ENCODE measurements at places on chromosomes 3 and 15.

DNA sequence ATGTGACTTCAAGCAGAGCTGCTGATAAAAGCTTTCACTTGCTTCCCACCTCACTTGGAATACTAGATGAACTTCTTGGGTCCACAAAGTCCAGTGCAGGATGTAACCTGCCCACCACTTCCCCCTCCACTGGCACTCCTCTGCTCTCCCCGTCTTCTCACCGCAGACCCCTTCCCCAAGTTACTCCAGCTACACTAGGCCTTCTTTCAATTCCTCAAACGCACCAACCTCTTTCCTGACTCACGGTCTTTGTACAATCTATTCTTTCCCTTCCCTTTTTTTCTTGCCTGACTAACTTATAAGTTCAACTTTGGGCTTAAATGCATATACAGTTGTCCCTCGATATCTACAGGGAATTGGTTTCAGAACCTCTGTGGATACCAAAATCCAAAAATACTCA lies 5.2 kb upstream of the ATP13A3 start:
- DNase-seq = no peak

DNA sequence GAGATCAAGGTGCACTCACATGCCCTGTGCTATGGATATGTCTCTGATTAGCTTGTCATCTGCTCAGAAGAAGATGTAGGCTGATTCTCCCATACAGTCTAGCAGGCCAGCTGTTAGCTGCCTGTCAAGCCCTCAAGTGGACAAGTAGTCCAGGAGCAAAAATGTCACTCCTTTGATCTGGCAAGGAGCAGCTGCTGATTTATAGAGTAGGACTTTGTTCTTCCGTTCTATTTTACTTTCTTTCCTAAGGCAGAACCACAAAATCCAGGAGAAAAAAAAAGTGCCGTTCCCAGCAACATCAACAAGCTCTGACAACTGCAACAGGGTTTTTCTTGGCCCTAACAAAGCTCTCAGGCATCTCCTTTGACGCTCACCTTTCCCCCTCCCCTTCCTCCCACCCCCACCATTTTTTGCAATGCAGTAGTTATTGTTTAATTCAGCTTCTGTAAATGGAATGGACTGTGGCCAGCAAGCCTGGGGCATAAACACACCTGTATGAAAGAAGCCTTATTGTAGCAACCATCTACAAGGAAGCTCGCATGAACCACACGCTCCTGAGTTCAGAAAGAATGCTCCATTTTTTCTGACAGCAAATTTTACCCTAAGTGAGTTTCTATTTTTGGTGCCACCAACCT lies 196.3 kb downstream of the MEIS2 start:
- DNase-seq = no peak

GRCh38 chr3:140403079-140403478 lies 274.8 kb upstream of the TRIM42 start:
- DNase-seq = no peak

DNA sequence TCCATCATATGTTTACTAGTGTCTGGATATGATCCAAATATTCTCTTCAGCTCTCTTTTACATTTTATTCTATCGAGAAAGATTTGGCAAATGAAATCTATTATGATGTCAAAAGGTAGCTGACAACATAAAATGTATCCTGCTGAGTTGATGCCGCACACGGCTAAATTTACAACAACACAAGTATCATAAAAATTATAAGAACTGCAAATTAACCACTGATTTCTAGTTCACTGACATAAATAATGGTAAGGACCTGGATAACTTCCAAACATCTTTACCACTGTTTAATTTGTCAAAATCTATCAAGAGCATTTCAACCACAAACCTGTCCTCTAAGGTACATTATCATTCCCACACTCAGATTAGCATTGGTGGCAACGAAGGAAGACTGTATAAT lies 244.5 kb downstream of the FOXP1 start:
- DNase-seq = no peak

- no peak for DNase-seq
Measured at GRCh38 chr3:195462308-195462610, 19.4 kb upstream of the ACAP2 start.

DNA sequence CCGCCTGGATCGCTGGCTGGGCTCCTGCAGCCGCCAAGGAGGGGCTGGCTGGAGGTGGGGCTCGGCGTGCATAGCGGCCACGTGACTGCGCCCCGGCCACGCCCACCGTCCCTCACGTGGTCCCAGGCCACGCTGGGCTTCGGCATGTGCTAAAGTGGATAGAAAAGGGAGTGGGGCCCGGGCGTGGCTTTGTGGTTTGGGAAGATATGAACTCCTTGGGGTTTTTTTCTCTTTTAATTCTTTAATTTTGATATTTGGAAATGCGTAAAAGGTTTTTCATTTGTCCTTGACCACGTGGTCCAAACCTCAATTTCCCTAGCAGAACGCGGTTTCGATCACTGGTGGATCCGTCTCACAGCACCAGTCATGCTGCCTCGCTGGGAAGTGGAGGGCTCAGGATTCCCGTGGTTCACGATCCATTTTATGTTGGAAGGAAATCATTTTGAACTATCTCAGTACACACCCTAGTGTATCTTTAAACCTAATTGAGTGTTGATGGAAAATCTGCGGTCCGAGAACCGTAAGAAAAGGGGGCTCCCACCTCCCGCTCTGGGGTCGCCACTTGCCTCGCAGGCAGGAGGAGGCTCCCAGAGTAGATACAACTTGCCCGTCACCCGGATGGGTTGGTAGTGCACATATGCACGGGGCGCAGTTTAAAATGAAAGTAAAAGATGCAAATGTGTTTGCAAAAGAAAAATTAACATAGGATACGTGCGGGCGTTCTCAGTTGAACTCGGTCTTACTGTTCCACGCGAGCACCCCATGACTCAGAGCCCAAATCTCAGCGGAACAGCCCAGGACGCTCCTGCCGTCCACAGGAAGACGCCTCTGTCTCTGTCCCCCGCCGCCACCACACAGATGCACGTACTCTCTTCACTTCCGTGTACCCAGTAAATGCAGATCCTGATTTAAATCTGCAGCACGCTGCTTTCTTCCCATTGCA lies 141.9 kb downstream of the PGPEP1L start:
- peak; percentile 81 for DNase-seq

- no peak for DNase-seq
Measured at GRCh38 chr15:73569361-73569760, 63.8 kb downstream of the NPTN start.

DNA sequence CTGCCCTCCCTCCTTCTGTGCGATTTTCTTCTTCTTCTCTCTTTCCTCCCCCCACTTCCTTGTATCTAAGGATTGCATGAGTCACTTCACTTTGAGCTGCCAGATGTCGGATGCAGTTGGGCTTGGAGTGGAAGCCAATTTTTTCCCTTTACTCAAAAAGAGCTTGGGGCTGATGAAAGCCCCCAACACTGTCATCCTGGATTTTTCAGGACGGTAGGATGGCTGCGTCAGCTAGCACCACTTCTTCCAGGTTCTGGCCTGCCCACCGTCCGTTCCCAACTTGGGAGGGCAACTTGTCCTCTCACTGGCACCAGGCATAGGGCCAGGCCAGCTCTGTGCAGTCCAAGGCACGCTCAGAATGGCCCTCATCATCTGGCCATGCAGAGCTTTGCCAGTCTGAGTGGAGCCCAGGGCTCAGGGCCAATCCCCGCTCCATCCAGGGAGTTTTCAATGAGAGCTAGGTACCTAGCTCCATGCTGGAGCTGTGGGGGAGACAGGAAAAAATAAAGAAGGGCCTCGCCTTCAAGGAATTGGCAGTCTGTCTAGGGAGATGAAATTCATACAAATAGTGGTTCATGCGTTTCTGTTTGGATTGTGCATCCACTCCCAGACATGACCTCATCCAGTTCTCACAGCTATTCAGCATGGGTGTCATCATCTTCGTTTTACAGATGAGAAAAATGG lies 47.7 kb upstream of the INSYN1 start:
- no peak for DNase-seq

GRCh38 chr15:55270291-55270690 lies 19.3 kb downstream of the RAB27A start:
- no peak for DNase-seq

GRCh38 chr3:72496051-72496670 lies 352.1 kb downstream of the SHQ1 start:
- DNase-seq = no peak

- peak; percentile 42 for DNase-seq
Measured at GRCh38 chr15:77440378-77440999, 19.8 kb downstream of the HMG20A start.

GRCh38 chr15:85947021-85947420 lies 132.7 kb upstream of the AGBL1 start:
- no peak for DNase-seq

GRCh38 chr3:188305220-188305619 lies 151.3 kb downstream of the LPP start:
- DNase-seq = no peak

DNA sequence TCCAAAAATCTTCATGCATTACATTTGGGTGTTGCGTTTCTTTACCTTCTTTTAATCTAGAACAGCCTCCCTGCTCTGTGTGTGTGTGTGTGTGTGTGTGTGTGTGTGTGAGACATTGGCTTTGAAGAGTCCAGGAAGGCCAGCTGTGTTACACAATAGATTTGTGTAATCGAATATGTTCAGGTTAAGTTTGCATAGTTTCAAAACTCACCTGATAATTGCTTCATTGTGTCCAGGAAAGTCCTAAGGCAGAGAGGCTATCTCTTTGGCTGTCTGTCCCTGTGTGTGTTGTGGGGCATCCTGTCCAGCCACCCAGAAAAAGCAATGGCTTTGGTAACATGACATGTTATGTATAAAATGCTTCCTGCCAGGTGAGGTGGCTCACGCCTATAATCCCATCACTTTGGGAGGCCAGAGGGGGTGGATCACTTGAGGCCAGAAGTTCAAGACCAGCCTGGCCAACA lies 37.5 kb downstream of the ZNF710 start:
- no peak for DNase-seq

DNA sequence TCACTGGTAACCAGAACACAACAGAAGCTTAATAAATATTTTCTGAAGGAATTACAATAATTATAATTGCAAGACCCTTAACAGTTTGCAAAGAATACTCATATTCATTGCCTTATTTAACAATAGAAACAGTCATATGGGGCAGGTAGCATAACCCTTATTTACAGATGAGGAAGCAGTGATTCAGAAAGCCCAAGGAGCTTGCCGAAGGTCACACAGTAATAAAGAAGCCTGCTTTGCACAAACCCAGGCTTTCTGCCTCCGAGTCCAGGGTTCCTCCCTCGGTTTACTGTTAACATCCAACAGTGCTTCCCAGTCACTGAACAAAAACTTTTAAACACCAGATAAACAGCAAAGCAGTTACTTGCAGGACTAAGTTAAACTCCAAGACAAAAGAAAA lies 35.3 kb downstream of the SRGAP3 start:
- no peak for DNase-seq

DNA sequence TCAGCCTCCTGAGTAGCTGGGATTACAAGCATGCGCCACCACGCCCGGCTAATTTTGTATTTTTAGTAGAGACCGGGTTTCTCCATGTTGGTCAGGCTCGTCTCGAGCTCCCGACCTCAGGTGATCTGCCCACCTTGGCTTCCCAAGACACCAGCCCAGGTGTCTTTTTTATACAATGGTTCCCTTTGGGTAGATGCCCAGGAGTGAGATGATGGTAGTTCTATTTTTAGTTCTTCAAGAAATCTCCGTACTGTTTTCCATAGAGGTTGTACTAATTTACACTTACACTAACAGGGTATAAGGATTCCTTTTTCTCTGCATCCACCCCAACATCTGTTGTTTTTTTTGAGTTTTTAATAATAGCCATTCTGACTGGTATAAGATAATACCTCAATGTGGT lies 94.3 kb downstream of the IGF2BP2 start:
- no peak for DNase-seq

DNA sequence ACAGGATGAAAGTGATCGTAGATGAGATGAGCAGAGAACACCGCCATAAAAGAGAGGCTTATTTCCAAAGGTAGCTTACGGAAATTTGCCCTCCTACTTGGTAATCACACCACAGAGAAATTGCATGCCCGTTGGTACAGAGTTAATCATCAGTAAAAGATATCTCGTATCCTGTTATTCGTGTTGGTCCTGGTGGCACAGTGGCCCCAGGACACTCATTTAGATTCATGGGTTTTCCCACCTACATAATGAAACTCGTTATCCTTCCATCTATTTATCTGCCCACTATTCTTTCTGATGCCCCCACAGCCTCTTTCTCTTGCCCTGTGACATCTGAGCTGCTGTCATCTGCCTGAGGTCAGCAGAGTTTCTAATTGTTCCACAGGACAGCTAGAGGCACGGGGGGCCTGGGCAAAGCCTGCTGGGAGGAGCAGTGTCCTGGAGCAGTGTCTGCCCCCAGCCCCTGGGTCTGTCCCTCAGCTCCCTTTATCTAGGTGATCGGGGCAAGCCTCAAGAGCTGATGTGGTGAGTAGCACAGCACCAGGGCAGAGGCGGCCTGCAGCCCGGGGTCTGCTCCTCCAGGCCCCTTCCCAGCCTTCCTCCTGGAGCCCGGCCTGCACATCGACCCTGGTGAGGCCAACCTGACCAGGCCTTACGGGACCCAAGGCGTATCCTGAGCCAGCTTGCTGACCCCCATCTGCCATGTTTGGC lies 42.2 kb downstream of the PXYLP1 start:
- DNase-seq = no peak

GRCh38 chr15:29024662-29025061 lies 138.9 kb downstream of the APBA2 start:
- DNase-seq = no peak

DNA sequence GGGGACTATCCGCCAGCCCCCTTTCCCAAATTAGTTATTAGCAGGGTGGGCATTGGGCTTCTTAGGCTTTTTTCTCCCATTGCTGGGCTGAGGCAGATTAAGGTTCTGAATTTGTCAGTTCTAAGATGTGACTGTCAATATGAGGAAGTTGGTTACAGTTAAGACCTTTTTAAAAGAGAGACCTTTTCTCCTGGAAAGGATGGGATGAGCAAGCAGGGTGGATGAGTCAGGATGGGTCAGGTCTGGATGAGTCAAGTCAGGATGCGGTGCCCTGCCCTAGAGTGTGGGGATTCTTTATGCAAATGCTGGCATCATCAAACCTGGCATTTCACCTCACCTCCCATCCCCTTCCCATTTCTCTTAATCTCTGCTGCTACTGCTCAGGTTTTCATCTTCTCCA lies 1.9 kb downstream of the AEN start:
- peak; percentile 94 for DNase-seq

- DNase-seq = no peak
Measured at GRCh38 chr3:86996261-86996955, 5.5 kb upstream of the VGLL3 start.

DNA sequence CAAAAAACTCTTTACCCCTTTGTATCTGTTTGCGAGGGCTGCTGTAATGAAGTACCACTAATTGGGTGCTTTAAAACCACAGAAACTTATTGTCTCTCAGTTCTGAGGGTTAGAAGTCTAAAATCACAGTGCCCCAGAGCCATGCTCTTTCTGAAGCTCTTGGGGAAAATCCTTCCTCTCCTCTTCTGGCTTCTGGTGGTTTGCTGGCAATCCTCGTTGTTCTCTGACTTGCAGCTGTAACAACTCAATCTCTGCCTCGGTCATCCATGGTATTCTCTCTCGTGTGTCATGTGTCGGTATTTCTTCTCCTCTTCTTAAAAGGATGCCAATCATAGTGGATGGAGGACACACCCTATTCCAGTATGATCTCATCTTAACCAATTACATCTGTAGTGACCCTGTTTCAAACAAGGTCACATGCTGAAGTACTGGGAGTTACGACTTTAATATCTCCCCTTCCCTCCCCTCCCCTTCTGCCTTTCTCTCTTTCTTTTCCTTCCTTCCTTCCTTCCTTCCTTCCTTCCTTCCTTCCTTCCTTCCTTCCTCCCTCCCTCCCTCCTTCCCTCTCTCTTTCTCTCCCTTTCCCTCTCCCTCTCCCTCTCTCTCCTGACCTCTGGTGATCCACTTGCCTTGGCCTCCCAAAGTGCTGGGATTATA lies 6.5 kb upstream of the ARL8B start:
- no peak for DNase-seq

Data from RKO (cell line).